Stimulated activated CD4-positive, alpha-beta T cell treated with anti-CD3 and anti-CD28 coated beads, Interleukin-15, amount 100 ng/mL, for 1 hour (primary cell): ENCODE measurements at places on chromosomes 11 and 22.

- DNase-seq = no peak
Observed at GRCh38 chr11:101188801-101189200, 59.2 kb upstream of the PGR start.

DNA sequence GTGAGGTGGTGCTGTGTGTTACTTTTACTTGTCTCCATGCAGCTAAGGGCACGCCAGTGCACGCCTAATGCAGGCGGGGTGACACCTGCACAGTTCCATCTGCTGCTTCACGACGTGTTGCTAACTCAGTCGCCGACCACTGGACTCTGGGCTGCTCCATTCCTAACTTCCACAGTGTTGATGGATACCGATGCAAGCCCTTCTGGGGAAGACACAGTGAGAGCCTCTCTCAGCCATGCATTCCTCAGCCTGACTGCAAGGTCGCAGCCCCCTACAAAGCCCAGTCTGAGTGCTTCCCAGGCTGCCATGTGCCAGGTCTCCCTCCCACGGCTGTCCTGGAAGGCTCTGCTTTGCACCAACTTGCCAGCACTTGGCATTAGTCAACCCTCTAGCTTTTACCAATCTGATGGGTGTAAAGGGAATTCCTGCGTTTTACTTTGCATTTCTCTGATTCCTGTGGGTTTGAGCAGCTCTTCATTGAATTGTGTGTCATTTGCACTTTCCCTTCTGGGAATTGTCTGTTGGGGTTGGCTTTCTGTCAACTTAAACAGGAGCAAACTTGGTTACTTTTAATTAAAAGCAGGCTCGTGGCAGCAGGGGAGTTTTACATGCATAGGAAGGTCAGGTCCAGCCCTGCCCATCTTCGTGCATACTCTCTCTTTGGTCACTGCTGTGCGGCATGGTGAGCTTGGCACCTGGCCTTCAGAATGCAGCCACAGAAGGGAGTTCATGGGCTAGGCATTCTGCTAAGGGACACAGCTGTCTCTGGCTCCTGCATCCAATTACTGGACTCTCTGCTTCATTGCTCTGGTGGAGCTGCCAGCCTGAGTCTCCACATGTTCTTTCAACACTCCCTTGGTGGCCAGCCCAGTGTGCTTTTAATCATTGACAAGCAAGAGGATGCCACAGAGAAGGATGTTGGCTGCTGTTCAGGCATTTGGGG is 34.6 kb upstream of the SHANK2 start:
- no peak for DNase-seq

- DNase-seq = no peak
Observed at GRCh38 chr11:93196816-93197379, 893 bp downstream of the SLC36A4 start.

DNA sequence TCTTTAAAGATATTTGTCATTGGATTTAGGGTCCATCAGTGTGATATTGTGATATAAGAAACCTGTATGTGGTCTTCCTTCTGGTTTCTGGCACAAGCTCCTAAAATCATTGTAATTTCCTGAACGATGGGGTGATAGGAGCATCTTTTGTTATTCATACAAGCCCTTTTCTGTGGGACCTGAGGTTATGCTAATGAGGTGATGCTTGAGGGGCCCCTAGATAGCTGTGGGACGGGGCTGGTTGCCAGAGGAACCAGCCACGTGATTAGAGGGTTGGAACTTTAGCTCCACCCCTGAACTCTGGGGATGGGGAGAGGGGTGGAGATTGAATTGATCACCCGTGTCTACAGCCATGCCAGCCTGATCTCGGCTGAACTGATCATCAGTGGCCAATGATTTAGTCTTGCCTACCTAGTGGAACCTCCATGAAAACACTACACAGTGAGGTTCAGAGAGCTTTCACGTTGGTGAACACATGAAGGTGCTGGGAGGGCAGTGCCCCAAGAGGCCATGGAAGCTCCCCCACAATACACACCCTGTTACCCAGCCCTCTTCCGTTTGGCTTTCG is 62.8 kb downstream of the BCR start:
- DNase-seq = no peak

- no peak for DNase-seq
Observed at GRCh38 chr11:14342906-14343305, 16.1 kb downstream of the RRAS2 start.

- DNase-seq = no peak
Observed at GRCh38 chr11:83007909-83008580, 63.7 kb downstream of the RAB30 start.

DNA sequence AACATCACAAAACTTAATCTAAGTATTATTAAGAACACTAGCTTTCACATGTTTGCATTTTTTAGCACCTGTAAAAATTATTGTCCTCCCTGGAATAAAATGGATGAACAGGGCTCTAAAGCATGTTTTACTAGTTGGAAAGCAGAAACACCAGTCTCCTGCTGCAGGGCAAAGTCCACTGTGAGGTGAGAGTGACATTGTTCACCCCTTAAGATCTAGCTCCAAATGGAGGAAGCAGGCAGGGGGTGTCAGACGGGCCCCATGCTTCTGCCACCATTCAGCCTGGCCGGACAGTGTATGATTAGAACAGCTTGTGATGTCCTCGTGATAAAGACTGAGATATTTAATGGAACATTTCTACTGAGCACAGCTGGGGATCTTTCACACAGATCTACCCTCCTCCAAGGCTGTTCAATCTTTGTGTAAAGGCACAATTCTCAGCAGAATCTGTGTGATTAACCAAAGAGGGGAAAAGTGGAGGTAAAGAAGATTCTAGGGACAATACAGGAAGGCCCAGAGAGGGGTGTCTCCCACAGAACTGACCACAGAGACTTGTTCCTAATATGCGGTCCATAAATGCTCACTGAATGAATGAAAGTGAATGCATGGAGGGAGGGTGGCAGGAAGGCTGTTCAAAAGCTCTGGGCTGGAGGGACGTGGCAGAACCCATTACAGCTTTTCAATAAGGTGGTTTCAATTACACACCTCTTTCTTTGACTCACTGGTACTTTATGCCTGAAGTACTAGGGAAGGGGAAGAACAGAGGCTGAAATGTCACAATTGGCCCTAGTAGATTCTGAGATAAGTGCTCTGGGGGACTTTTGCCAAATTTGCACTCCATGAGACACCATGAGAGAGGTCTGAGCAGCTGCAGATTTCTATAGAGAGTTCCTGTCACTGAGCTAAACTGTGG is 239.1 kb upstream of the ARHGAP20 start:
- no peak for DNase-seq

- DNase-seq = no peak
Observed at GRCh38 chr11:11389238-11389637, 36.2 kb upstream of the CSNK2A3 start.

DNA sequence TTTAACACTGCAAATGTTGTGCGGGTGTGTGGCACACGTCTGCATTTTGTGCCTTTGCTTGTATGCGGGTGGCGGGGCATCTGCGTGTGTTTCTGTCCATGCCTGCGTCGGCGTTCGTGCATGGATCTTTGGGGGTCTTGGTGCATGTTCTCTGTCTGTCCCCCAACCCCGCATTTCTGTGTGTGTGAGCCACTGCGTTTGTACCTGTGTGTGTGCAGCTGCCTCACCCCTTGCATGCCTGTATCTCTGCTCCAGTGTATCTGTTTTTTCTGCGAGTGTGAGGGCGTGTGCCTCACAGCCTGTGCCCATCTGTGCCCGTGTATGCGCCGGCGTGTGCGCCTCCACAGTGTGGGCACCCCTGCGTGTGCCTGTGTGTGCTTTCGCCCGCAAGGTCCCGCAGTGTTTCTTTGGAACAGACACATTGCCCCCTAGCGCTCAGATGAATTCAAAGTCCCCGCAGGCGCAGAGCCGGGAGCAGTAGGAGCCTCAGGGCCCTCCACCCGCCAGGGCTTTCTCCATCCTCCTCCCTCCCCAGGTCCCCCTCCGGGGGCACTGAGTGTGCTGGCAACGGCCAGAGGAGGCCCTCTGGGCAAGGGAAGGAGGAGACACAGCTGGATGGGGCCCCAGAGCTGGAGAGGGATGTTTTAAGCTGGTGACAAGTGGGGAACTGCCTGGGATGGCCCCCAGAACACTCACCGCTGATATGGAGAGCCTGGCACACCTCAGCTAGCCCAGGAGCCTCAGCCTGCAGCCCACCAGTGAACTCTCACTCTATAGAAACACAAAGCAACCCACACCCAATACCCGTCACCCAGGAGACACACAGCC is 3.1 kb upstream of the MN1 start:
- DNase-seq = no peak

DNA sequence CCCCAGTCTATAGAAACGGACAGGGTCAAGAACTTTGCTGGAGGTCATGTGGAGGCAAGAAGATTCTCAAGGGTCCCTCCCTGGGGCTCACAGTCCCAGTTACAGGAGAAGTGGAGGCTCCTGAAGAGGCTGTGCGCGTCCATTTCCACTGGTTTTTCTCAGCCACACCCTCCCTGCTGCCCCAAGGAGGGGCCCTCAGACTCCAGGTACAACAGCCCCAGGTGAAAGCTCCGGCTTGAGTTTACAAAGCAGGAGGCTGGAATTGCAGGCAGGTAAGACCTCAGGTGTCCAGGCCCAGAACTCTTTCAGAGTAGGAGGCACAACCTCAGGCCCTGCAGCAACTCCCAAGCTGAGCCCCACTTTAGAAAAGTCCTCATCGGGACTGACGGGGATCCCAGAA is 3.1 kb downstream of the SHANK2 start:
- no peak for DNase-seq

DNA sequence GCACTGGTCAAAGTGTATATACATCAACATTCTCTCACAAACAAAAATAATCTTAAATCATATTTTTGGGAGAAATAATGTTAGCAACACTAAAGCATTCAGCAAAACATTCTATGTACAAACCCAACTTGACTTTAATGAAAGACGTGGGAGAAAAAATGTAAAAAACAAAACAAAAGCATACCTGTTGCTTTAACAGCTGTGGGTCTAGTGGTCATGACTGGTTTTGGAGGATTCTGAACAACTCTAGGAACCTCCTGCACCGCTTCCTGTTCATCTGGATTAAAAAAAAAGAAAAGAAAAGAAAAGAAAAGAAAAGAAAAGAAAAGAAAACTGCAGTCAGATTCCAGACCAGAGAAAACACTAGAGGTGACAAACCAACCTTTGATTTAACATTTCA is 2.1 kb downstream of the FNBP4 start:
- DNase-seq = no peak

- DNase-seq = no peak
Observed at GRCh38 chr22:46604306-46604690, 15.9 kb upstream of the GRAMD4 start.

GRCh38 chr11:15558513-15559181 is 443.9 kb downstream of the INSC start:
- no peak for DNase-seq

DNA sequence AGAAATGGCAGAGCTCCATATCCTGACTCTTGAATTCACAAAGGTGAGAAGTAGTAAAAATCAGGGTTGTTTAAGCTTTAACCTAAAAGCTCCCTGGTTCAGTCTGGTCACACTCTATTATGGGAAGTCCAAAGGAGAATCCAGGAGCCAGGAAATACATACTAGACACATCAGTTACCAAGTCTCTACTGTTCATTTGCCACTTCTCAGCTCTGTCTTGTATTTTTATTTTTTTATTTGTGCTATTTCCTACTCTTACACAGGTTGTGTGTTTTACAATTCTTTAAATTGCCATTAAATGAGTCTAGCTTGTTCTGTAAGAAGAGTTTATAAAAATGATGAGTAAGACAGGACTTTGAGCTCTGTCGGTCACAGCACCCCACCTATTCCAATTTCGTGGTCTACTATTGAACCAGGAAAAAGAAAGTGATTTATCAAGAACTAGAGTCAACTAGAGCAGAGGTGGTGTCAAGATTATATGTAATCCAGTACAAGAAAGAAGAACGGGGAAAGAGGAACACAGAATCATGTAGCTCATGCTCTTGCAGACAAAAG is 9.7 kb downstream of the MS4A12 start:
- no peak for DNase-seq

GRCh38 chr11:1553808-1554594 is 18.1 kb downstream of the DUSP8 start:
- DNase-seq = no peak

- DNase-seq = no peak
Observed at GRCh38 chr11:91857179-91857578, 367.4 kb upstream of the FAT3 start.

- no peak for DNase-seq
Observed at GRCh38 chr22:46581538-46582244, 38.5 kb upstream of the GRAMD4 start.

- no peak for DNase-seq
Observed at GRCh38 chr11:57427727-57428082, 784 bp upstream of the SLC43A3 start.

GRCh38 chr11:103631841-103632240 is 404.6 kb upstream of the DDI1 start:
- no peak for DNase-seq

DNA sequence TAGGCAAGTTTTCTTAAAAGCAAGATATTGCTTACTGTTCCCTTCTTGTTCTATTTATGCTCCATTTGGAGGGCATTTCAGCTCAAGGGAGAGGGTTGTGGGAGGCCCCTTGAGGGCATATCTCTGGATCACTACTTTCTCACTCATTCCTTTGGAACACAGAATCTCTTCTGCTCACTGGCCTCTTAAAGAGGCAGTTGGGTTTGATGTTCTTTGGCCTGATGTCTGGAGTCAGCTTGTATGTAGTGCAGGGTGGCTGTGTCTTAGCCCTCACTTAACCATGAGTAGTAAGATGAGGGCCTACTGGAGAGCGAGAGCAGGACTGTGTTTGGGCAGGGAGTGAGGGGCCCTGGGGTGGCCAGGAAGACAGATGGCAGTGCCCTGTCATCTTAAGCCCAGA is 3.6 kb downstream of the INCENP start:
- DNase-seq = no peak

DNA sequence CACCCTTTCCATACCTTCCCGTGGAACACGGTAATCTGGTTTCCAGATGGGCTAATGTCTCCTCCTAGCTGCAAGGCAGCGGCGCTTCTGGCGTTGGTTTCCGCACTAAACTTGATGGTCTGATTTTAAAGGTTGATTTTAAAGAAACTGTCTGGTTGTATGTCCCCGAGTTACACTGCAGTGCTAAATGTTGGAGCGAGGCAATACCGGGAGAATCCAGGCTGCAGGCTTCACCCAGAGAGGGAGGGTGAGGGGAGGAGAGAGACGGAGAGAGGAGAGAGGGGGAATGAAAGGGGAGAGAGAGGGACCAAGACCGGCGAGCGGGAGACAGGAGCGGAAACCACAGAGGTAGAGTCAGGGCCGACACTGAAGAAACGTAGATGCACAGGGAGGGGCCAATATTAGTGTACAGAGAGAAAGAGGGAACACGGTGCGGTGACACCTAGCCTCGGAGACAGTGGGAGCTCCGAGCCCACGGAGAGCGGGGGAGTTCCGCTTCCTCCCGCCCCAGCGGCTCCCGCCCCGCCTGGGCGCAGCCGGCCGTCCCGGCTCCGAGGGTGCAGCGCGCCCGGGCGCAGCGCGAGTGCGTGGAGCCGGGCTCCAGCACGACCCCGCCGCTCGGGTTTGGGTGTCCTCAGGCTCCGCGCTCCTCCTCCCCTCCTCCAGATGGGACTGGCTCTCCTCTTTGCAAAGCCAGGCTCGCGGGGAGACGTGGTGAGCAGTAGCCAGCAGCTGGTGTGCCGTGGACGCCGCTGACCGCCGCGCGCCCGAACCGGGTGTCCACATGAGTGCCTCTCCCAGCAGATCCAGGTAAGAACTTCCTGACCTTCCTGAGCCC is 71.9 kb upstream of the GRAMD1B start:
- no peak for DNase-seq
